Epithelial cell of proximal tubule (primary cell): ENCODE measurements at places on chromosomes 6 and 20.

GRCh38 chr6:76441875-76442274, 369.4 kb upstream of the IMPG1 start:
- DNase-seq = no peak

GRCh38 chr20:2691663-2692035, 931 bp upstream of the EBF4 start:
- no peak for DNase-seq

- DNase-seq = no peak
These were observed 82.7 kb downstream of the MDN1 start for GRCh38 chr6:89736893-89737292.

DNA sequence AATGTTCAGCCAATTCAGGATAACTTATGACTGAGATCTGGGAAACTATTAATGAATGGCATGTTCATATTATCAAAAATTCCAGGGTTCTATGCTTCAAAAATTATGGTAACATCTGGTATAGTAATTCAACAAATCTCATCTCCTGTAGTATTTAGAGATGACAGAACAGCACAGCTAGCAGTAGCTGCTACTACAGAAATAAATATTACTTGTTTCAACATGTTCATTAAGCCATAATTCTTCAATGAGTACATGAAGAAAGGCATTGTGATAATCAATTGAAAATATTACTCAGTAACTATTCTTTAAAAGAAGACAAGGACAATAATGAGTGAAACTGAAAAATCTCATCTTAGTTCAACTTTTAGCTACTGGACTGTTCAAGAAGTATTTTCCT, 66.8 kb downstream of the ATG5 start:
- no peak for DNase-seq

GRCh38 chr20:50339466-50339901, 148.9 kb downstream of the CEBPB start:
- DNase-seq = no peak

- DNase-seq = no peak
These were observed 23.0 kb downstream of the NHLRC1 start for GRCh38 chr6:18099511-18099910.

DNA sequence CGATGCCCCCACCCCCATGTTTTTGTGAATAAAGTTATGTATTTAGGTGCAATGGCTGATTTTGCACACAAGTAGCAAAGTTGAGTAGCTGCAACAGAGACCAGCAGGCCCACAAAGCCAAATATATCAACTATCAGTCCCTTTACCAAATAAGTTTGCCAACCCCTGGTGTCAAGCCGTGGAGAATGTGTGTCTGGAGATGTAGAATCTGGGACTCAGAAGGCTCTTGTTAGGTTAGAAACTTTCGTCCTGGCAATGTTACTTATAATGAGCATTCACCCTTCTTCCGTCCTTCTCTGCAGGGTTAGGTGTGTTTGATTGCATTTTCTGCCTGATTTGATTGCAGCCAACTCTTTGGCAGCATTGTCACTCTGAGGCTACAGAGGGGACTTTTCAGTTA, 57.8 kb downstream of the ZNF217 start:
- no peak for DNase-seq

DNA sequence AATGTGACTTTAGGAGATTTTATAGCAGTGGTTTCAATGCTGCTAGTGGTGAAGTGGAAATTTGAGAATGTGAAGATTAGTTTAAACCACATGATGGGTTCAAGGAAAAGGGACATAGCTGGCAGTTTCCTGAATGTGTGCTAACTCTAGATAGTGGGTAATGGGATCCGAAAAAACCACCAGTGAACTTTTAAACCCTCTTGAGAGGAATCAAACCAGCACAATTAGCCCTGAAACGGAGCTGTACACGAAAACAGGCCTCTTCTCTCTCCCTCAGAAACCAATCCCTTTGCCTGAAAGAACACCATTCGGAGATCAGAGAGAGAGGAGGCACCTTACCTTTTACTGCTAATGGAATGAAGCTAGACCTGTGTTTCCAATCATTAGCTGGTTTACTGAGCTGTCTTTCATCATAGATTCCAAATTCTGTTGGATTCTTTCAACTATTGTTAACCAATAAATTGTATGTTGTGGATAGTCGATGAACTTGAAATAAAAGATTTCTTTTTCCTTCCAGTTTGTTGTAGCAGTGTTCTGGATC, 103.9 kb downstream of the AIG1 start:
- DNase-seq = no peak
